NCI-H187 treated with DMSO at 0.1 percent for 48 hours (cell line): ENCODE measurements at places on chromosomes 7 and 10.
A peak's percentile ranks its signal among the peaks of the same experiment; 100 is the strongest.

DNA sequence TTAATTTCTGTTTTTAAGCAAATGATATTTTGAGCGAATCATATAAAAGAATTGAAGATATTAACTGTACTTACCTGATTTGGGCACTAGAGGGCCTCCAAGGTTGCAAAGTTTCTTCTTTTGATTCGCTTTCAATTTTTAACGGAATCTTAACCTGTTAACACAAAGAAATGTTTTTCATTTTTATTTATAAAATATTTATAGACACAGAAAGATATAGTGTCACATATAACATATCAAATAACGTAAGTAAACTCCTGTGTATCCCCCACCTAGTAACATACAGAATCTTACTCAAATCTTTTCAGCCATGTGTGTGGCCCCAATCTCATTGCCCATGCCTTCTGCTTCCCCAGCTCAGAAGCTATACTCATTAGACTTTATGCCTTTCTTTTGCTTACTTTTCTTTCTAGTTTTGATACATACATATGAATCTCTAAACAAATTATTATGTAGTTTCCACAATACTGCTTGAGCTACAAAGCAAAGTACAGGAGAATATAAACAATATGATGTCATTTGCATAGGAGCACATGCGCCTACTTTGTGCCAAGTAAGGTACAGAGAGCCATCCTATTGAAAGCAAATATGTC lies 49.5 kb upstream of the ZPBP start:
- DNase-seq, result no peak

GRCh38 chr10:3813986-3814837 lies 29.2 kb upstream of the KLF6 start:
- DNase-seq, result no peak

- no peak for DNase-seq
Observed at GRCh38 chr10:49441488-49442476, 45.9 kb upstream of the DRGX start.

- no peak for DNase-seq
Observed at GRCh38 chr10:79079490-79080355, 11.0 kb downstream of the ZMIZ1 start.

DNA sequence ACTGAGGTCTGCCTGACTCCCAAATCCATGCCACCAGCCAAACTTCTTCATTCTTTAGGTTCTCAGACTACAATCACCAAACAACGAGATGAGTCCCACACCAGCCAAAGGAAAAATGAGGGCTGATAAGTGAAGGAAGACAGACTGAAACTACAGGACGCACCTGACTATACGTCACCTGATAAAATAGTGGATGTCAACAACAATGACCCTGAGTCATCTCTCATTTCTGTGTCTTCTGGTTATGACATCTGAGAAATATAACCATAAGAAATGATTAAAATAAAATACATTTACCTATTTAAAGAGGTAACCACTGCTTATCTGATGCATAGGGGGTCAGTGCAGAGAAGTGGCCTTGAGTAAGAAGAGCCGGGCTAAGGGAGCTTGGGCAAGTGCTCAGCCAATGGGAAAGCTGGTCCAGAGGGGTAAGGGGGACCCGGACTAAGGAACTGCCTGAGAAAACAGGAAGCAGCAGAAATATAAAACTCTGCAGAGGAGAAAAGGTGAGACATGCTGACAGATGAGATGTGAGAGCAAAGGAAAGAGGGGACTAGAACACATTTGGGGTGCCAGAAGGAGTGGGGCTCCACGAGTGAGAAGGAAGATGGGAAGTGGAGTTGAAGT lies 51.8 kb downstream of the HIPK2 start:
- DNase-seq, result no peak

GRCh38 chr7:6269527-6269926 lies 2.9 kb downstream of the CYTH3 start:
- DNase-seq, result no peak

- DNase-seq, result no peak
Observed at GRCh38 chr10:118835682-118836326, 81.0 kb upstream of the CACUL1 start.

GRCh38 chr10:970311-971149 lies 17.7 kb upstream of the GTPBP4 start:
- peak; percentile 62 for DNase-seq

DNA sequence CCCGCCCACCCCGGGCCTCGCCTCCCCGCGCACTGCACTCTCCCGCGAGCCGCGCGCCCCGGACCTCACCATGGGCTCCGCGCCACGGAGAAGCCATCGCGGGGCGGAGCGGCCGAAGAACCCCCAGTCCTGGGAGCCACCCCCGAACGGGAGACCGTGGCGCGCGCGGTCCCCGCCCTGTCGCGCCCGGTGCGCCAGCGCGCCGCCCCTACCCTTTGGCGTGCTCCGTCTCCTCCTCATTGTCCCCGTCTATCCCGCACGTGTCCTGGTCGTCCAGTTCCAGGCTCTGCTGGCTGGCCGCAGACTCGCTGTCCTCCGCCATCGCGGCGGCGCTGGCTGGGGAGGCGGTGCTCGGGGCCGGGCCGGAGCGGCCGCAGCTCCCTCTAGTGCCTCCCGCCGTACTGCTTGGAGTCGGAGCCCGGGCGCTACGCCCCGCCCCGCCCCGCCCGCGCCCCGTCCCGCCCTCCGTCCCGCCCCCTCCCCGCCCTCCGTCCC lies at the start of gene NMT2:
NMT2 (minus strand) TSS at position 403 of the 495 bp plus-strand sequence; CDS start at position 322, 81 bp downstream.
- no peak for DNase-seq

DNA sequence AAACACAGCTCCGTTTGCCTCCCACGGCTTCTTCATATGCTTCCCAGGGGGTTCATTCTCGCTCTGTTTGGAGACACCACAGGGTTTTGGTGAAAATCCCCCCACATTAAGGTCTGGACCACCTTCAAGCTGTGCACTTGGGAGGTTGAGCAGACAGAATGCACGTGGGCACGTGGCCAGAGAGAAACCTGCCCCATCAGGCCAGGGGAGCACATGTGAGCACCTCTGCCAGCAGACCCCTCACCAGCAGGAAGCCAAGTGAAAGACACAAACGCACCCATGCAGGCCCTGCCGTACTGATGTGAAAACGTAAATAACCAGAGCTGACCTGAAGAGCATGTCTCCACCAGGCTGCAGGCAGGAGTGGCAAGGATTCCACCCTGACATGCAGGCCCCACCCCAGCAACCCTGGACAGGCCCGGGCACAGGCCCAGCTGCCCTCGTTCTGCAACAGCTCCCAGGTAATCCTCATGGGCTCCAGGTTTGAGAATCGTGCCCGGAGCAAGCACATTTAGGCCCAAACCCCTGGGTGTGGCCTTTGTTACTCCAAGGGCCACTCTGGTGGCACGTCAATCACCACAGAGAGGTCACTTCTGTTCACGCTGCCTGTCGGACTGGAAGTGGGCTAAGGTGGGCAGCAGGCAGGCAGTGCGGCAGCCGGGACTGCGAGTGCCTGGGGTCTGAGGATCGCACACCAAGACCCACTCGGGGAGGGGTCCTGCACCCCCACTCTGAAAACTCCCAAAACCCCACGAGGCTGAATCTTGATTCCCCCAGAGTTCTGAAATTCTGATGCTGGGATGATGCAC lies 184.4 kb downstream of the PTPRN2 start:
- no peak for DNase-seq

DNA sequence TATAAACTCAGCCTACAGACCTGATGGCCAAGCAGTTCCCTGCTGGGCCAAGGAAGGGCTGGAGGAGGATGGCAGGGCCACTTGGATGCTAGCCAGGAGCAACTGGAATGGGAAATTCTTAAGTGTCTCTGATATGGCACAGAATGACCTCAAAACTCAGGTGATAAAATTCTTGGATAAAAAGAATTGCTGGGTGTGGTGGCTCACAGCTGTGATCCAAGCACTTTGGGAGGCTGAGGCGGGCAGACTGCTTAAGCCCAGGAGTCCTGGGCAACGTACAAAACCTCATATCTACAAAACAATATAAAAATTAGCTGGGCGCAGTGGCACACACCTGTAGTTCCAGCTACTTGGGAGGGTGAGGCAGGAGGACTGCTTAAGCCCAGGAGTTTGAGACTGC lies 14.0 kb upstream of the PKD1L1 start:
- no peak for DNase-seq

- no peak for DNase-seq
Observed at GRCh38 chr7:114818501-114818900, 103.4 kb upstream of the MDFIC start.

DNA sequence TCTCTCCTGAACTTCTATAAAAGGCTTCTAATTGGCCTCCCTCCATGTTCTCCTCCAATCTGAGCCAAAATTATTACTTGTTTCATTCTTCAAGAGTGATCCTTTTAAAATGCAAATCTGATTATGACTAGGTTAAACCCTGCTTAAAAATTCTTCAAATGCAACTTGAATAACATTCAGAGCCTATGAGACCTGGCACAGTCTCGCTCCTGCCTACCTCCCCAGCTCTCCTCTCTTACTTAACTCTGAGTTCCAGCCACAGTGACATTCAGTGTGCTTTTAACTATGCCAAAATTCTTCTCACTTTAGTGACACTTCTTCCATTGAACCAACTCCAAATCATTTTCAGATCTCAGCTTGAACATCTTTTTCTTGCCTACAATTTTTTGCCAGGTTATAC lies 68.8 kb downstream of the TMEM168 start:
- no peak for DNase-seq

GRCh38 chr10:116038259-116038658 lies 234.7 kb downstream of the GFRA1 start:
- no peak for DNase-seq

DNA sequence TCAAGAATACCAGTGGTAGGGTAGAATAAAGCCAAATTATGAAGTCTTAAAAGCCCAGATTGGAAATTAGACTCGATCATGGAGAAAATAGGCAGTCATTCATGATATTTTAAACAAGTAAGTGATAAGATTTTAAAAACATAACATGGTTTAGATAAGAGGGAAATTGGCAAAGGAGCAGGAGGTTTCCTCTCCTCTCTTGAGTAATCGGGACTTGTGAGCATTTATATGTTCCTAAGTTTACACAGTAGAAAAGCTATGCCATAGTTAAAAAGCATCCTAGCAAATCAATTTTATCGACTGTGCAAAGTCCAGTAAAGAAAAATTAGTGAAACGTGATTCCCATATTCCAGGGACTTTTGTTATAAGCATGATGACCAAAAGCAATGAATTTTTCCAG lies 313.2 kb downstream of the AHR start:
- no peak for DNase-seq

GRCh38 chr7:64045301-64046040 lies at the start of gene ZNF727:
Gene ZNF727, plus strand, starts transcription at chr7:64045434. Its CDS starts 188 bp downstream, at chr7:64045622.
- no peak for DNase-seq

- DNase-seq, result no peak
Observed at GRCh38 chr7:147079921-147080420, 963.4 kb downstream of the CNTNAP2 start.

DNA sequence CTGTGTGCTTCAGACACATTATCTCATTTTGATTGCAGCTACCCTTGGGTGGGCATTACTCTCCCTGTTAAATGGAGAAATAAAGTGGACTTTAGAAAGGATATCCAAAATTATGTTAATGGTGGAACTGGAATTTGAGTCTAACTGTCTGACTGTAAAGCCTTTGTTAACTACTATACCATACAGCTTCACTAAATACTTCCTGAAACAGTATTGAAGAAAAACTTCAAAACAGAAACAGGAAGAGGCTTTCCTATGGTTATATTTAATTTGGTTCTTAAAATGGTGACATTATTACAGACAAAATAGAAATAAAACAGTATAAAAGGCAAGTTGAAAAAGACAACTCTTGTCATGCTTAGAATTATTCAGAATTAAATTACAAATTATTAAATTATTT lies 25.0 kb downstream of the SPAG6 start:
- DNase-seq, result no peak

DNA sequence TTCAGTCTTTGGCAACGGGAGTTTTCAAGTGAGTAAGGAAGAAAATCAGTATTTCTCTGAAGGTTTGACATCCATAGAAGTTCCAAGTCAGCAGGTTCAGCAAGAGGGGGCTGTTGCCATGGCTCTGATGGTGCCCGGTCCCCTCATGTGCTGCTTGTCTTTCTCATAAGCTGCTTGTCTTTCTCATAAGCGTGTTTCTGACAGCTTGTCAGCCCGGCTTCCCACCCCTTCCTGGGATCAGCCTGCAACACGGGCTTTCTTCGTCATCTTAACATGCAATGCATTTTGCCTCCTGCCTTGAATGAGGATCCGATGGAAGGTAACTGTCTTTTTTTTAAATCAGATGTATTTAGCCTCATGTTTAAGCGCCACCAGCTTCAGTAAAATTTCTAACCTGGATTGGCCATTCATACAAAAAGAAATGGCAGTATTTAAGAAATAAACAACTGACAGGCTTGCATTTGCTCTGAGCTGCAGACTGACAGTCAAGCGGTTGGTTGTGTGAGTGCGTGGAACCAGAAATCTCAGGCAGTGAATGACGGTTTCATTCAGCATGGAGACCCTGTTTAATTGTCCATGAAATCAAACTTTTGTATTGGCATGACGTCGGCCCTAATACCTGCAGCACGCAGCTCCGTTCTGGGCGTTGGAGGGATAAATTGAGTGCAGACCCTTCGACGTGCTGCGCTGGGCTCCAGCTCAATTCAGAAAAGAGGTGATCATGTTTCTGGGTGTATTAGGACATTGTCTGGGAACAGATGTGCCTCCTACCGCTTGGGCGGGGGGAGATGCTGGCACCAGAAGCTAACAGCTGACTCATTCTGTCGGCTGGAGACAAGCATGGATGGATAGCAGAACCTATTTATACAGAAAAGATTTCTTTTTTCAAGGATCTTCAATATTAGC lies 454.7 kb upstream of the FOXK1 start:
- no peak for DNase-seq

DNA sequence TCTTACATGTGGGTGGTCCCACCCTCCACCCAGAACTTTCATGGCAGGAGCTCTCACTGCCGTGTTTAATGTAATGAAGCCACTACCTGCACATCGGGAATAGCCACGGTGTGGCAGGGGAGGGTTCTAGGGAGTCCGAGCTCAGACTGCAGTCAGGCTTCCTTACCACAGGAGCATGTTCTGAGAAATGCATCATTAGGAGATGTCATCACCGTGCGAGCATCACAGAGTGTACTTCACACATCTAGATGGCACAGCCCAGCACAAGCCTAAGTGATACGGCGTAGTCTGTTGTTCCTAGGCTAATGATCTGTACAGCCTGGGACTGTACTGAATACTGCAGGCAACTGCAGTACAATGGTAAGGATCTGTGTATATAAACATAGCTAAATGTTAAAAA lies 153.0 kb upstream of the LANCL2 start:
- DNase-seq, result no peak

- DNase-seq, result no peak
Observed at GRCh38 chr7:116311816-116312471, 101.6 kb downstream of the TES start.

- DNase-seq, result no peak
Observed at GRCh38 chr10:66940965-66941364, 15.1 kb downstream of the LRRTM3 start.

DNA sequence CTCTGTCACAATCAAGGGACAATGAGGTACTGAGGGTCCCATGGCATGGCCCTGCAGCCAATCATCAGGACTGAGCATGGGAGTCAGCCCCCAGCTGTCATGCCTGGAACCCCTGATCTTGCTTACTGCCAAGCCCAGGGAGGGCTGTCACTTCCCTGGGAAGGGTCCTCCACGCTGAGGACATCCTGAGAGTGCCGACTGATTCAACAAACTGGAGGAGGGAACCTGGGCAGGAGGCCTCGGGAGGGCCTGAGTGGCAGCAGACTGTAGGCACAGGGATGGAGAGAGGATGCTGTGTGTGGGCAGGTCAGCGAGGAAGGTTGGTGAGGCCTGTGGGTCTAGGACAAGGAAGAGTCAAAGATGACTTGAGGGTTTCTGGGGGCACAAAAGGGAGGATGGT lies 154.3 kb downstream of the ZNF248 start:
- no peak for DNase-seq
